ENCODE measurements at places on chromosomes 7 and 10.

DNA sequence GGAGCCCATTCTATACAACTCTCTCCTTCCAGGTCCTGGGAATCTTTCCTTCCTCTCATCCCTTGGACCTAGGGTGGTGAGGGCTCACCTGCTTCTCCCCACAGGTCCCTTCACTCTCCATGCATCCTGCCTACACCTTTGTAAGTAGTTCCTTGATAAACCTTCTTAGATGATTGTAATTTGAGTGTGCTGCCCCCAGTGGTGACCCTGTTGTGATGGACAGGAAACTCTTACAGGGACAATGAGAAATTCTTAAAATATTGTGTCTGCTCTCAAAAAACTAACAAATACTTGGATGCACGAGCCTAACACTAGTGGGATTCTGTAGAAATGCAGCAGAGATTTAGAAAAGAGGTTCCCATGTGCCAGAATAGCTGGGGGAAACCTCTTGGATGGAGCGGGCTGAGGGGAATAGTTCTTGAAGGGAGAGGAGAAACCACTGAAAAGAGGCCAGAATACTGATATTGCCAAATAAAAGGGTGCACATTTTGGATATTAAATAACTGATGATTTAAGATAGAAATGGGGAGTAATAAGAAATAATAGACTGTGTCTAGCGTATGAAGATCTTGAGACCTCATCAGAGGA, 6.7 kb upstream of the PAXIP1 start:
- no peak for DNase-seq

- no peak for DNase-seq
Measured at GRCh38 chr10:22022257-22023032, 18.9 kb upstream of the DNAJC1 start.

DNA sequence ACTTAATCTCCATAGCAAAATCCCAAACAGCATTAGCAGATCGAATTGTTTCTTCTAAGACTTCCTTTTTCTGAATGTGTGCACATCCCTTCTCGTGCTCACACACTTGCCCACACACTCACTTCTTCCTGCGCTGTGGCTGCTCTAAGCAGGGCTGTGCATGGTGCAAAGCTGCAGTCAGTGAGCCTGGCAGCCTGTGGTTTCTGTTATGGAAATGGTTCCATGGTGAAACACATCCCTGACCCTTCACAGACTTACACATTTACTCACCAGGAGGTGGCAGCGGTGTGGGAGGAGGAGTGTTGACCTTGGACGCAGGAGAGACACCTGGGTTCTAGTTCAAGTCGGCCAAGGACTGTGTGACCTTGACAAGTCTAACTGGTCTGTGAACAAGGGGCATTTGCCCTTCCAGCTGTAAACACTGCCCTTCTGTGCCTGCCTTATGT, 24.9 kb downstream of the MTURN start:
- peak; percentile 80 for DNase-seq

DNA sequence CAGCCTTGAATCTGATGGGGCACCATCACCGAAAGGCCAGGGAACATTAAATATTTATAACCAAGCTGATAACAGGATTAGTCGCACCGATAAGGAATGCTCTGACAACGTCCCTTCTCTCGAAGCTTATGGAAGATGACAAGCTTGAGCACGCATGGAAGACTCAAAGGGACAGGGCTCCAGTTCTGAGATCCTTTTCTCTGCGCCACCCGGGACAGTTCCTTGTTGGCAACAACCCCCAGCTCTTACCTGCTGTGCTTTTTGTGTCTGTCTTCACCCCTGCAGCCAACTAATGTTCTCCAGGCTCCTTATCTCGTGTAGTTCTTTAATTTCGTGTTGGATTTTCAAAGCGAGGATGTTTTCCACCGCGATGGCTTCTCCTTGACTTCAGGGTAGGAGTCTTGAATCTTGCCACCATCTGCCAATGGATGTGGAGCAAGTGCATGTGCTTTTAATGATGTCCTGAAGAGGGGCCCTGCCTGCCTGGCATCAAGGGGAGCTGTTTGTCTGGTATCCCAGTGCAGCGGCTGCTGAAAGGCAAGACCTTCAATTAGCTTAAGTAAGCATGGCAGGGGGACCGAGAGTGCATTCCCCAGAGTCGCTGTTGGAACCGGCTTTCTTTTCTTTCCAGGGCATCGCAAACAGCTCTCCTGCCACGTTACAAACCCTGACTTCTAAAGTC, 354 bp upstream of the FERD3L start:
- no peak for DNase-seq

GRCh38 chr10:130550952-130551674, 414.9 kb downstream of the GLRX3 start:
- no peak for DNase-seq

- no peak for DNase-seq
Measured at GRCh38 chr10:103605359-103606096, 112.0 kb downstream of the NEURL1 start.

DNA sequence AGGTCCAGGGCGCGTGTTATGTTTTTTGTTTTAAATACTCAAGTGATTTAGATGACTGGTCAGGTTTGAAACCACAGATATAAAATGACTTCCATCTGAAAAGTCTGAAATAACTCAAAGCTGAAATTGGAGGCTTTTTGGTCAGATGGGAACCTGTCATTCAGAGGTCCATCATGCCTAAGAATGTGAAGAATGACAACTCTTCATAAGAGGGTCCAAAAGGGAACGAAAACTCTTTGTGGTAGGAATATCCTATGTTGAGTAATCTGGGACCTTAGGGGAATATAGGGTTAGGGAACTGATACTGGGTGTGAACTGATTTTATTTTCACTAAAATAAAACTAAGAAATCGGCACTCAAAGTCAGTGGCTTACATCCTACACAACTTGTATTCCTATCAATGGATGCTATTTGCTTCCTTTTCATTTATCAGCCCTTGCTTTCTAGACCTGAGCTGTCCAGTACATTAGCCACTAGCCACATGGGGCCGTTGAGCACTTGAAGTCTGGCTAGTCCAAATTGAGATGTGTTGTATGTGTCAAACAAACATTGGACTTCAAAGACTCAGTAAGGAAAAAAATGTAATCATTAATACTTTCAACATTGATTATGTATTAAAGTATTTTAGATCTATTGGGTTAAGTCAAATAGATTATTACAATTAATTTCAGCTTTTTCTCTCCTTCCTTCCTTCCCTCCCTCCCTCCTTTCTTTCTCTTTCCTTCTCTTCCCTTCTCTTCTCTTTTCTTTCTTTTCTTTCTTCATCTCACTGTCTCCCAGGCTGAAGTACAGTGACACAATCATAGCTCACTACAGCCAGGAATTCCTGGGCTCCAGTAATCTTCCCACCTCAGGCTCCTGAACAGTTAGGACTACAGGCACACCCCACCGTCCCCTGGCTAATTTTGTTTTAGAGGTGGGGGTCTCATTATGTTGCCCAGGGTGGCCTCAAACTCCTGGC, 56.5 kb upstream of the KDM7A start:
- DNase-seq: no peak

GRCh38 chr7:130845581-130846085, 111.6 kb upstream of the KLF14 start:
- DNase-seq: no peak

- peak; percentile 90 for DNase-seq
Measured at GRCh38 chr10:60943316-60944057, 498 bp downstream of the RHOBTB1 start.

DNA sequence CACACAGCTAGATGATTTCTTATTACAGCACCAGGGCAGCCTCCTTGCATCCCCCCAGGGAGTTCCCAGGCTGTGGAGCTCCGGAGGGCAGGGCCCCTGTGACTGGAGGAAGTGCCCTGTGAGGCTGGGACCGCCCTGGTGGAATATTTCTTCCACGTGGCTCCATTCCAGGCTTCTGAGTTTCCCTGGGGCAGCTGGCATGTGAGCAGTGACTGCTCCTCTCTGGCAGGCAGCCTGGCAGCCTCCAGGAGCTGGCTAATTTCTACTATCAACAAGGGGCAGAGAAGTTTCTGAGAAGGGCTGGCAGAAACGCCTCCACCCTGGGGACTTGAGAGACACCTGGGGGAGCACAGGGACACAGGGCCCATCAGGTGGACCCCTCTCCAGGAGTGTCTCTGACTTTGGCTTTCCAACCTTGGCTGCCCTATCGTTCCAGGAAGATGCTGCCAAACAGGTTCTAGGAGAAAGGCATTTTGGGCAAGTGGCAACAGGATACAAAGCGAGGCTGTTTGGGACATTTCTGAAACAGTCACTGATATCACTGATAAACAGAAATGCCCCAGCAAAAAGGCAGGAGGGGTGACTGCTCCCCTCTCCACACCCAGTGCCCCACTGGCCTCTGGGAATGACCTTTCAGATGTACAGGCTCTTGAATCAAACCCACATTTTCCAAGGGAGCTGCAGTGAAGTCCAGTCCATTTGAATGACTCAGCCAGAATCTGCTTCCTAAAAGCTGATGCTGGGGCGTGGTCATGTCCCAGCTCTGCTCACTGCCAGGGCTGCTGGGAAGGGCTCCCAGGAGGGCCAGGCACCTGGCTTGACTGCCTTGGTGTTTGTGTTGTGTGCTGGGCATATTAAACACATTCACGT, 16.1 kb downstream of the MYOF start:
- no peak for DNase-seq

DNA sequence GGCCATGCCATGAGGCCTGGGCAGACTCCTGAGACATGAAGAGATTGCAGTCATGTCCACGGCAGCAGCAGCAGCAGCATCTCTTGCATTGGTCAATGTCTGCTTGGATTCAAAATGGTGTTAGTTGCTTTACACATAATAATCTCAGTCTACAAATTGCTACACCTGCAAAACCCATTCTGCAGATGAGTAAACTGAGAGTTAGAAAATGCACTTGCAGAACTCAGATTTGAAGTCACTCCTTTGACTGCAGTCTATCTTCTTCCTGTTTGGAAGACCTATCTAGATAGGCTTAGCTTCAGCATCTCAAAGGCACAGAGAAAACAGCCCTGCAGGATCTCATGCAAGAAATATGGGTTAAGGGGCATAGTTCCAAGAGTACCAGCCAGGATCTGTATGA, 350.3 kb downstream of the TNS3 start:
- DNase-seq: no peak

- DNase-seq: peak; percentile 68
Measured at GRCh38 chr10:46309511-46310142, 22.8 kb downstream of the ANTXRL start.

- DNase-seq: peak; percentile 95
Measured at GRCh38 chr7:43583424-43584194, 701 bp downstream of the STK17A start.
